Stimulated activated CD8-positive, alpha-beta memory T cell treated with anti-CD3 and anti-CD28 coated beads, Interleukin-7, amount 100 ng/mL, for 48 hours (primary cell): ENCODE measurements at places on chromosomes 1 and 21.

DNA sequence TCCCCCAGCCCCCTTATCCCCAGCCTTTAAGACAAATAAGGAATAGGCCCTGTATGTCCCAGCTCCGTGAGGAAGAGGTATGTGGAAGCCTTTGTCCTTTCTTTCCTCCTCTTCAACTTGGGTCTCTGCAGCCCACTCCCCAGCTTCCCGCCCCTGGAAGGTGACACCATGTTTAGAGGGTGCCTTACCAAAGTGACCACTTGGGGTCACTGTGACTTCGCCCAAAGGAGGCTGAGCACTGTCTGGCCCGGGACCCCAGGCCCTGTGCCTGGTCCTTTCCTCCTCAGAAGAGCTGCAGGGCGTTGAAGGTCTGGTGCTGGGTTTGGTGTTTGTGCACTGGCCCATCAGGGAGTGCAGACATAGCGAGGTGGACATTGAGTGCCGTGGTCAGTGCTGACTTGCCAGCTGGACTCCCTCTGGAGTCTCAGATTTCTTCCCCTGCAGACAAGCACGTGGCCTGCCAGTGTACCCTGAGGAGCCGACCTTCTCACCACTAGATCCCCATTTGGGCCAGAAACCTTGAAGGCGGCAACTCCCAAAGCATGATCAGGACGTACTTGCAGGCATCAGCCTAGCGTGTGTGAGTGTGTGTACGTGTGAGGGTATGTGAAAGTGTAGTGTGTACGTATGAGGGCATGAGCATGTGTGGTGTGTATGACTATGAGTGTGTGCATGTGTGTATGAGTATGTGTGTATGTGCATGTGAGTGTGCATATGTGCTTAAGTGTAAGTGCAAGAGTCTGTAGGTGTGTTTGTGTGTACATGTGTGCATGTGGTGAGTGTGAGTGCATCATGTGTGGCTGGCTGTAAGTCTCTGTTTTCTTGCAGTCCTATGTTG is 181.4 kb upstream of the KIAA0040 start:
- DNase-seq = no peak

GRCh38 chr1:70906800-70907199 is 140.8 kb downstream of the PTGER3 start:
- DNase-seq = no peak

- DNase-seq = no peak
Observed at GRCh38 chr1:40381268-40382107, 8.0 kb downstream of the SMAP2 start.

DNA sequence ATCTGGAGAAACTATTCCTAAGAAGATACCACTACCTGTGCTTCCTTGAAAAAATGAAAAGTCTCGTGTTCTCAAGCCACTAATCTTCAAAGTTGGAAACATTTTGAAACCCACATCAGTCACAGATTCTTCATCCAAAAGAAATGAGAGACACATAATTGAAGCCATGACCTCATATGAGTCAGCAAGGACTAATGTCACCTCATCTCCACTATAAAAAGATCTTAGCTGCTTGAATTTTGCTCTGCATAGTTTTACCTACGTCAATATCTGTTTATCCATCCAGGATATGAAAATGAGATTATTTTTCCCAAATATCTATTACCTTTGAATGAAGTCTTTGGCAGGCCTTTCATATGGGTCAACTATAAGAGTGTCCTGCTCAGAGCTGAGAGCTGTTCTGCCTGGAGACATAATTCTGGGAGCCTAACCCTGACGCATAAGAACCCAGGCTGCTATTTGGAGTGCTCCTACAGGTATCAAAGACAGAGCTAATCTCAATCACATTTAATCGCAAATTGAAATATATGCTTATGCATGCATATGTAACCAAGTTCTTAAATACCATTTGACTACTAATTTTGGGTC is 312.5 kb upstream of the PKN2 start:
- no peak for DNase-seq

DNA sequence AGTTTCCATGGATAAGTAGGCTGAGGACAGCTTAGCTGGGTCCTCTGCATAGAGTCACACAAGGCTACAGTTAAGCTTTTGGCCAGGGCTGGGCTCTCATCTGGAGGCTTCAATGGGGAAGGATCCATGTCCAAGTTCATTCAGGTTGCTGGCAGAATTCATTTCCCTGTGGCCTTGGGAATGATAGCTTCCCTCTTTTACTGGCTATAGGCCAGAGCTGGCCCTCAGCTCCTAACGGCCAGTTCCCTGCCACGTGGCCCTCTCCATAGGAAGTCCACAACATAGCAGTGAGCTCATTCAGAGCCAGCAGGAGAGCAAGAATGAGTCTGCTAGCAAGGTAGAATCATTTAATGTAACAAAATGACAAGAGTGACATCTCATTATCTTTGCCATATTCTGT is 15.1 kb upstream of the PODN start:
- no peak for DNase-seq

GRCh38 chr1:93522721-93523120 is 74.8 kb downstream of the FNBP1L start:
- DNase-seq = no peak

DNA sequence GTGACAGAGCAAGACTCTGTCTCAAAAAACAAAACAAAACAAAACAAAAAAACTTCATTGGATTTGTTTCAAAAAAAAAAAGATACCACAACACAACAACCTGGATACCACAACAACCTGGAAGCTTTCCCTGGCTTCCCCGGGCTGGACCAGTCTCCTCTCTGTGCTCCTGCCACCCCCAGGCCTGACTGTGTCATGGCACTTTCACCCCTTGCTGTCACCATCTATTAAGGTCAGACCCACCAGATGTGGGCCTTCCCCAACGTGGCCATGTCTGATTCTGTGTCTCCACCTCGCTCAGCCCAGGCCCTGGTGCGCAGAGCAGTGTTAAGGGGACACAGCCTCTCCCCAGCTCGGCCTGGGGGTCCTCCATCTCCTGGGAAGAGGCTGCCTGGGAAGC is 28.3 kb upstream of the ACOT11 start:
- DNase-seq = no peak

DNA sequence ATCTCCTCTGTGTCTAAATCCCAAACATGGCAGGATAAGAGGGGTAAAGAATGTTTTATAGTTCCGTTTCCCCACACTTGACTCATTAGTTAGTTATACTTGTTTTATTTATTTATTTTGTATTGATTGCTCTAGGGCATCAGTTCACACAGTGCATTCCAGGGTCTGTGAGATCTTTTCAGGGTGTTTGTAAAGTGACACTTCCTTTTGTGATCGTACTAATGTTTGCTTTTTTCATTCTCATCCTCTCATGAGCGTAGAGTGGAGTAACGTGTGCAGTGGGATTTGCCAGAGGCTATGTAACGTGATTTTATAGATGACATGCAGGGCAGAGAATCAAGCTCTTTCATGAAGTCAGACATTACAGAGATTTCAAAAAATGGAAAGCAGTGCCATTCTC is 103.2 kb downstream of the SCCPDH start:
- no peak for DNase-seq

DNA sequence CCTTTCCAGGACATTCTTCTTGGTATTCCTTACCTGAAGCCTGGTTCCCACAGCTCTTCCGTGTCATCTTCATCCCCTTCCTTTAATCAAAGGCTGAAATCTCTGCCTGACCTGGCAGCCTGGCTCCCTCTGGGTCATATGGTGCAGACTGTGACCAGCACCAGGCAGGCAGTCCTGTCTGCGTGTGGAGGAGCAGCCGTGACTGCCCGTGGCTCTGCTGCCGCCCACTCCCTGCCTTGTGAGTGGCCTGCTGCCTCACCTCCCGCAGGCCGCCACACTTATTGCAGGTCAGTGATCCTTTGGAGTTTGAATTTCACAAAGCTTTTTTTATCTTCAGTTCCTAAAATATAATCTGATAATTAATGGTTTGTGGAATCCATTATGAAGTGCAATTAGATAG is 36.2 kb upstream of the EPHA8 start:
- no peak for DNase-seq

GRCh38 chr1:58883037-58883887 is 99.4 kb upstream of the JUN start:
- DNase-seq = no peak
